ENCODE measurements at places on chromosomes 16 and 17.

- no peak for DNase-seq
Observed at GRCh38 chr16:2981177-2981898, 1.1 kb upstream of the PKMYT1 start.

GRCh38 chr17:78041386-78042179, 83.1 kb downstream of the TNRC6C start:
- DNase-seq, result no peak

- no peak for DNase-seq
Observed at GRCh38 chr17:42865638-42866094, 14.7 kb downstream of the AOC3 start.

- no peak for DNase-seq
Observed at GRCh38 chr16:26787924-26788323, 278.8 kb upstream of the C16orf82 start.

GRCh38 chr16:12132290-12132689, 155.8 kb downstream of the SNX29 start:
- no peak for DNase-seq

GRCh38 chr16:23523321-23523720, 13.0 kb upstream of the GGA2 start:
- no peak for DNase-seq

GRCh38 chr17:81243333-81243664, 4.2 kb downstream of the NDUFAF8 start:
- DNase-seq, result no peak

Measured in AG09319 (cell line).